ENCODE measurements at places on chromosomes 1 and 21.

GRCh38 chr1:222798116-222798515 lies 16.7 kb upstream of the DISP1 start:
- DNase-seq = no peak

GRCh38 chr1:202416641-202417040 lies 68.1 kb downstream of the PPP1R12B start:
- DNase-seq = no peak

GRCh38 chr1:24859063-24860010 lies 70.7 kb downstream of the RUNX3 start:
- no peak for DNase-seq

GRCh38 chr1:116415699-116416533 lies 42.9 kb downstream of the ATP1A1 start:
- DNase-seq = peak; percentile 66

DNA sequence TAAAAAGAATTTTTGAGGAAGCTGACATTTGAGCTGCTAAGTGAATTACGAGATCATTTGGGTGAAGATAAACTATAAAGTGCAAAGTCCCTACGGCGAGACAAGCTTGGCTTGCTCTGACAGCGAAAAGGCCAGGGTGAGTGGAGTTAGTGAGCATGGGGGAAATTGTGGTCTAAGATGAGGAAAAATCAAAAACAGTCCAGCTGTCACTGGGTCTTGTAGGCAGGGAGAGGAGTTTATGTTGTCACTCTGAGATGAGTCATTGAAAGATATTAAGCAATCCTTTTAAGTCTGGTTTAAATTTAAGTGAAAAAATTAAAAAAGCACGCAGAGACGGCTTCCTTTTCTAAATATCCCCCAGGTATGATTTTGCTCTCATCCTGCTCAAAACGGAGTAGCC lies 601.9 kb downstream of the MRPL39 start:
- DNase-seq = no peak

DNA sequence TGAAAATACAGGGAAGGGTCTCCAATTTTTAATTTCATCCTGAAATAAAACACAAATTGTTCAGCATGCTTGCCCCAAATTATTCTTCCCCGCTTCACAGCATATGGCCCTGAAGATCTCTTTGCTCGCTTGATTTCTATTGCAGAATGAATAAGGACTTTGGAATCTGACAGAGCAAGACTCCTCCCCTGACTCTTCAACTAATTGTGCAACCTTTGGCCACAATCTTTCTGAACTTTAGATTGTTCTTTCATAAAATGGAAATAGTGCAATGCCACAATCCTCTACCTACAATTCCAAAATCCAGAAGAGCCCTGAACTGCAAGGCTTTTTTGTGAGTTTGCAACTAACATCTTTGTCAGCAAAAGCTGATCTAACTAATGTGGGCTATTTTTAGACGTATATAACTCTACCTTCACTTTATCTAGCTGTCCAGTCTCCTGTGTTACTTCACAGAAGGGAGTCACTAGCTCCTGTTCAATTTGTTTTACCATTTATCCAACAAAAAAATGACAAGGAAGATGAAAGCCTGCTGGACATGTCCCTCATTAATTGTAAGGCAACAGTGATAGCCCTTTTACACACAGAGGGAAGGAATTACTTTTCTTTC lies 13.4 kb downstream of the RNASEL start:
- no peak for DNase-seq

DNA sequence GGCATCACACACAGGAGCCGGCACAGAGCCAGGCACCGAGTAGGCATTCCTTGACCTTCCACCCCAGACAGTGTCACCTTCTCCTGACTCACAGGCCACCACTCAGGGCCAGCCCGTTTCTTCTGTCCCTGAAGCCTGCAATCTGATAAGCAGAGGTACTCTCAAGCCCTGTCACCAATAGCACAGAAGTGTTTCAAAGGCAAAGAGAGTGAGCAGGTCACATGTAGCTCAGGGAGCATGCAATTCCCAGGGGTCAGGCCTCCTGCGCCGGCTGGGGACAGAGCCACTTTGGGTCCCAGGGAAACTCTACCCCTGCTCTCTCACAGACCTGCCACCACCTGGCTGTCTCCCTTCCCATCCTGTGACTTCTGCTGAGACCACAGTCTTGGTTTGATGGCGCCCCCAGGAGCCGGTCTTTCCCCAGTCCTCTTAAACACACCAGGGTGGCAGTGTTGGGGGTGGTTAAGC lies 13.2 kb downstream of the CAPN9 start:
- DNase-seq = no peak

GRCh38 chr1:86245566-86246190 lies 89.1 kb upstream of the COL24A1 start:
- DNase-seq = no peak

DNA sequence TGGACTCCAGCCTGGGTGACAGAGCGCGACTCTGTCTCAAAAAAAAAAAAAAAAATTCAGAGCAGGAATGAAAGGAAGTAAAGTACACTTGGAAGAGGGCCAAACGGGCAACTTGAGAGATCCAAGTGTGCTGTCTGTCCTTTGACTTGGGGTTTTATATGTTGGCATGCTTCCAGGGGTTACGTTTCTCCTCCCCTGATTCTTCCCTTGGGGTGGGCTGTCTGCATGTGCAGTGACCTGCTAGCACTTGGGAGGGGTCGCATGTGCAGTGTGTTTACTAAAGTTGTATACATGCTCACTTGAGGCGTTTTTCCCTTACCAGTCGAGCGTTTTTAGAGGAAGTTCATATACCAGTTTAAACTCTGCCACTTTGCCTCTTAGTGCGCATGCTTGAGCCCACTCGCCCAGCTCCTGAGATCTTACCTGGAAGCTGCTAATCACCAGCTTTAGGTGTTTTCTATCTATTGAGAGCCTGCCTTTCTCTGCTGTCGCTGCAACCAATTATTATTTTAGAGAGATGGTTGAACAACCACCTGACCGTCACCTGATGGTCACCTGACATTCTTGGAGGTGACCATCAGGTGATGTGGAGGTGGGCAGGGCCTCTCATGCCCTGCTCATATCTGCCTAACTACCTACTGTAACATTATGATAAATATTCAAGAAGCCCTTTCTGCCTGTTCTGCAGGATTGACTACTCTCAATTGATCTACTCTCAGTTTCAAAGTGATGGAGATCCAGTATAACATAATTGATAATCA lies 140.1 kb downstream of the MACF1 start:
- no peak for DNase-seq

DNA sequence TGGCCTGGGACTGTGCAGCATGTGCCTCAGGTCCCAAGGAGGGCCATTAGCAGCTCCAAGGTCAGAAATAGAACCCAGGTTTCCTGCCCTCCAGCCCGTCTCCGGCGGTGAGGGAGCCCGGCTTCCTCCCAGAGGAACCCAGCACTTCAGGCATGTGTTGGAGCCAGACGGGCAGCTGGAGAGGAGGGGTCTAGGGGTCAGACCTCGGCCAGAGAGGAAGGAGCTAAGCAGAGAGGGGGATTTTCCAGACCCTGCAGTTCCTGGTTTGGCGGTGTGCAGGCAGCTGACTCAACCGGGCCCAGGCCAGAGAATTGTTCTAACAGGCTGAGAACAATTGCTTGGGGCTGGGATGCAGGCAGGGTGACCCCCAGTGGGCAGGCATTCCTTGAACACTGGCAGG lies 37.1 kb downstream of the HSPG2 start:
- DNase-seq = peak; percentile 60

- DNase-seq = no peak
Observed at GRCh38 chr1:226772446-226773139, 33.5 kb upstream of the ITPKB start.

GRCh38 chr1:115355069-115355468 lies 17.0 kb upstream of the NGF start:
- no peak for DNase-seq

- DNase-seq = no peak
Observed at GRCh38 chr1:87712261-87713010, 383.8 kb downstream of the LMO4 start.

GRCh38 chr1:208907790-208908189 lies 663.6 kb upstream of the PLXNA2 start:
- no peak for DNase-seq

DNA sequence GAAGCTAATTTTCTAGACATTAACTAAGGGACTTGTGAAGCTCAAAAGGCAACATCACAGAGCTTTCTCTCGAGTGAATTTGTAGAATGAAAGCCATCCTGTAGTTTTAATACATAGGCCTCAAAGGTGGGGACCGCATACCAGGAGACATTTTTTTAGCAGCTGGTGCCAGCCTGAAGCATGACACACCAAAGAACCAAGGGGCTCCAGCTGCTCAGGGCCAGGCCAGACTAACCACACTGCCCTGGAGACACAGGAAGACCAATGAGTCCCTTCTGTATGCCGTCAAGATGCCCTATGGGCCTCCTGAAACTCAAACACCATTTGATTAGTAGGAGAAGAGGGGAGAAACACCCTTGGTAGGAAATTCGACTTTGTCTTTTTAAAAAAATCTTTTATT lies 113.9 kb upstream of the CACNA1E start:
- no peak for DNase-seq

- no peak for DNase-seq
Observed at GRCh38 chr1:114453361-114453784, 57.6 kb downstream of the TRIM33 start.

- no peak for DNase-seq
Observed at GRCh38 chr1:61956784-61957183, 214.5 kb downstream of the PATJ start.

DNA sequence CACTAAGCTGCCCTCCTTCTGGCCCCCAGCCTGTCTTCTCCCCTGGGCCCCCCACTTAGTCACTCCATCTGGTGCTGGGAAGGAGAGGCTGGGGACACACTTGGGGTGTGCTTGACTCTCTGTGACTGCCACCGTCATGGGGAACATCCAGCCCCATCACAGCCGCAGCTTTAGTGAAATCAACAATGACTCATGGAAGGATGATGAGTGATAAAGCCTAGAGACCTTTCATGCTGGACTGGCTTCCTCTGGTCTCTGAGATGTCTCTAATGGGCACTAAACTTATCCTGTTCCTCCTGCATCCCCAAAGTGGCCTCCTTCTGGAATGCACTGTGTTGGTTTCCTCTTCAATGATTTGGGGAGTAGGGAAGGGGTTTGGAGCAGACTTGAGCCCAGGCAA lies 172.9 kb downstream of the GRIK3 start:
- DNase-seq = no peak

DNA sequence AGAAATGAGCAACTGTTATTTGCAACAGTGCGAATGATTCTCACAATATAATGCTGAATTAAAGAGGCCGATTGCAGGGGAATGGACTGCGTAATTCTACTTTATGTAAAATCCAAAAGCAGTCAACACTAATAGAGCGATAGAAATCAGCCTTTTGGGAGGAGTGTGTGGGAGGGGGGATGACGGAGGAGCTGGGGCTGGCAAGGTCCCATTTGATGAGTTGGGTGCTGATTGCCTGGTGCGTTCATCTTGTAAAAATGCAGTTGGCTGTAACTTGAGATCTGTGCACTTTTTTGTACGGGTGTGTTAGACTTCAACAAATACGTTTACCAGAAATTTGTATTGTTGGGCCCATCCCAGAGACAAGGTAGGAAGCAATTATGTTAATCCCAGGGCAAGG lies 20.7 kb downstream of the TNFRSF8 start:
- no peak for DNase-seq

DNA sequence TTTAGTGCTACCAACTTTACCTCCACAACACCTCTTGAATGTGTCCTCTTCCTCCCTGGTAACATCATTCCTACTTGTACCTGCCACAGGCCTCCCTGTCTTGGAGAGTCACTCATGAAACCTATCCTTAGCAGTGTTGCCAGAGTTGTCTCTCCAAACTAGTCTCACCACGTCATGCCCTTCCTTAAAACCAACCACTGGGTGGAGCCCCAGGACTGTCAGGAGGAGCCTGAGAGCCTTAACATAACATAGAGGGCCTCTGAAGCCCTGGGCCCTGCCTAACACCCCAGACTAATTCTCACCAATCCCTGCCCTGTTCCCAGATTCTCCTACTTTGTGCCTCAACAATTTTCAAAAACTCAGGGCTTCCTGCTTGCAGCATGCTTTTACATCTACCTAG lies 65.3 kb downstream of the ZNF697 start:
- DNase-seq = peak; percentile 54

- DNase-seq = peak; percentile 71
Observed at GRCh38 chr1:234533034-234533891, 54.3 kb upstream of the TARBP1 start.

DNA sequence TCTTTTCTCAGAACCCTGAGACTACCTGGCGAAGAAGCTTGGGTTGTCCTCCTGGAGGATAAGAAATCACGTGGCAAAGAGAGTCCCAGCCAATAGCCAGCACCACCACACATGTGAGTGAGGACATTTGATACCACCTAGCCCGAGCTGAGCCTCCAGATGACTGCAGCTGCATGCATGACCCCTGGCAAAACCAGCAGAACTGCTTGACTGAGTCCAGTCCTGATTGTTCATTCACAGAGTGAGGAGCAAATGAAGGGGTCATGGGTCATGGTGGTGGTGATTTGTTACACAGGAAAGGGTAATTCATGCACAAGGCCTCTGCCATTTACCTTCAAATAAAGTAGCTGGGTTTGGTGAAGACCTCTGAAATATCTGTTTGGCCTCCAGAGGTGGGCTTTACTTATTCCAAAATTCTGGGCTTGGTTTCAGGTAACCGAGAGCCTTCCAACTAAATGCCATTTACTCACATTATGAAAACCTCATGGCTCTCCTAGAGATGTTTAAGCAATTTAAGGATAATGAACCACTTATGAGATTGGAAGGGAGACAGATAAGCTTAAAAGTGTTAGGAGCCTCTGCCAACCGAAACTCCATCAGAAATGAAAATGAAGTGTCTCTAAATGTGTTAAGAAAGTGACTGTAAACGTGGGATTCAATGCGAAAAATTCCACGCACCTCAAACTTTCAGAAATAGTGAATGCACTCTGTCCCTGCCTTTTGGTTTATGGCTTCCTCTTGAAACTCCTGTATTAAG lies 163.3 kb downstream of the SLC35F3 start:
- no peak for DNase-seq

- no peak for DNase-seq
Observed at GRCh38 chr1:168513656-168514404, 30.0 kb downstream of the XCL2 start.

DNA sequence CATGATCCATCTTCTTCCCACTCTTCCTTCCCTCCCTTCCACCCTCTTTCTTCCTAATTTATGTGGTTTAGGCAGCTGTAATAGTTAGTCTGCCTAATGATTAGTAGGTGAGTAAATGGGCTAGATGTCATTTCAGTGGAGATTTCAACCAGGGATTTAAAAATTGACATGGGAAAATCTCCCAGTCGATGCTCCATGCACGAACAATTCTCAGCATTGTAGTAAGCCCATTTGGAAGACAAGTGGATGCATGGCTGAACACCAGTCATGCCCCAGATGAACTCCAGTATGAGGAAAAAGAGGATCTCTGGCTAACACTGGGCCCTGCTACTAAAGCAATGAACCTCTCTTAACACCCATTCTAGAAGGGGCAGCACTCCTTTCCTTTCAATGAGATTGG lies 25.3 kb downstream of the CHI3L2 start:
- no peak for DNase-seq

- no peak for DNase-seq
Observed at GRCh38 chr1:8721679-8722324, 95.6 kb downstream of the RERE start.

- DNase-seq = no peak
Observed at GRCh38 chr1:31069392-31069791, 3.9 kb upstream of the PUM1 start.

Measured in Right ventricle myocardium superior (tissue), 1 donor.